Hematopoietic multipotent progenitor cell treated with erythropoietin and hydrocortisone succinate and interleukin-3 and kit ligand, for 8 days (in vitro differentiated cells): ENCODE measurements at places on chromosomes 5 and 9.
A peak's percentile ranks its signal among the peaks of the same experiment; 100 is the strongest.

DNA sequence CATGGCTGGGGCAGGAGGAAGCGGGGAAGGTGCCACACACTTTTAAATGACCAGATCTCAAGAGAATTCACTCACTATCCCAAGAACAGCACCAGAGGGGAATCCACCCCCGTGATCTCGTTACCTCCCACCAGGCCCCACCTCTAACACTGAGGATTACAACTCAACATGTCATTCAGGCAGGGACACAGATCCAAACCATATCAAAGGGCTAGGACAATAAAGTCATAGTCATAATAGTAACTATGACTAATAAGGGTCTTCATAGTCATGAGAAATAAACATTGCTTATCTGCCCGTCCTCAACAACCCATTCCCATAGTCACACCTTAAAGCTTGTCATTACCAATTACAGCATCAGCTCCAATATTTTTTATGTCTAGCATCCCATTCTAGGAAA lies 65.3 kb upstream of the SMC2 start:
- DNase-seq: no peak

GRCh38 chr5:37355161-37355560 lies 15.7 kb downstream of the NUP155 start:
- no peak for DNase-seq

GRCh38 chr9:95879591-95879990 lies 4.1 kb downstream of the ERCC6L2 start:
- no peak for DNase-seq

DNA sequence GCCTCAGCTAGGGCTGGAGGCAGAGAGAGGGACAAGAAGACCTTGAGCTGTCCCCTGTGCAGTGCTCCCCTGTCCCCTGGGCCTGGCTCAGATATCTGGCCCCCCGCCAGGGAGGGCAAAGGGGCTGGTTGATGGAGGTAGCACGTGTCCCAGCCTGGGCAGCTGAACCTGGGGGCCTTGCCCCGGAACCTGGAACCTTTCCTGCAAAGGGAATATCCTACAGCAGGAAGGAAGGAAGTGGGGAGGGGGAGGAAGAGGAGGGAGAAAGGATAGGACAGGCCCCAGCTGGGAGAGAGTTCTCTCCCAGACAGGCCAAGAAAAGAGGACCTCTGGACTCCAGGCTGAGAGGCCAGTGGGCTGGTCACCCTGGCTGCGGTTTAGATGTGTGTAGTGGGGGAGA lies 27.6 kb upstream of the PSD2 start:
- no peak for DNase-seq

- DNase-seq: no peak
Measured at GRCh38 chr9:10443181-10443867, 169.5 kb downstream of the PTPRD start.

DNA sequence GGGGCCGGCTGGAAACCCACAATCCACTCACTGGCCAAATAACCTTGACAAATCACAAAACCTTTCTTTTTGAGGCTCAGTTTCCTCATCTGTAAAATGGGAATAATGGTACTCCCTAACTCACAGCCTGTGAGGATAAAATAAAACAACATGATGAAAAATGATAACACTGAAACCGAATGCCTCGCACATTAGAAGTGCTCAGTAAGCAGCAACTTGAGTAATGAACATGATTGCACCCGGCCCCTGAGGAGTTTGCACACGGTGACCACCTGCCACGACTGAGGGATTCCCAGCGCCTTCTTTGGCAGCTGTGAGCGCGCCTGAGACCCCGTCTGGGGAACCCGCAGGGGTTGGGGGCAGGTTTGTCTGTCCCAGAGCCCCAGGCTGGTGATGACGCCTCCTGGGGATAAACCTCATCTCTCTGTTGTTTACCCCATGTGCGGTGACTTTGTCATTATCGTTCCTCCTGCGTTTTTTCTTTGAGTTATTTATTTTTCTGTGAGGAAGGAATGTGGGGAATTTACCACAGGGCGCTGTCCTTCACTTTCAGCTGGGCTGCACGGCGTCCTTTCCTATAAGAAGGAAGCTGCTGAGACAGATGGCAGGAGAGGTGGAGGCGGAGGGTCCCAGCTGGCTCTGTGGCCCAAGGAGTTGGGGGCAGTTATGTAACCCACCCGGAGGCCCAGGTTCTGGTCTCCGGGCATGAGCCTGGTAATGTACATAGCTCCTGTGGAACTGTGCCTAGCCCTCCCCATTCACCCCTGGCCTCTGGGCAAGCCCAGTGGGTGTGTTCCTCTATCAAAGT lies 3.0 kb upstream of the SYNPO start:
- no peak for DNase-seq

DNA sequence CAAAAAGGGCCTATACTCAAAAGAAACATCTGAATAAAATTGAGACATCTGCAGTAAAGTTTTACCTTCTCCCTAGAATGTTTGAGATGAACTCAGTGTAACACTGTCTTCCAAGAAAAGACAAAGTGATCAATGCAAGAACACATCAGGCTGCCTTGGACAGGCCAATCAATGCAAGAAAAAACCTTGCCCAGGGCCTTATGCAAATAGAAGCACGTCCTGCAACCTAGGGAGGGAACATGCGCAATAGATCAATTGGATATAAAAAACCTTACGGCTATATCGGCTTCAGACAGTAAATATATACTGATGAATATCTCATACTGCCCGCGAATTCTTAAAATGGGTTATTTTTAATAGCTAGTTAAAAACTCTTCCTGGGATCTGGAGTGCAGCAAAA lies 66.4 kb upstream of the POU5F2 start:
- DNase-seq: no peak

DNA sequence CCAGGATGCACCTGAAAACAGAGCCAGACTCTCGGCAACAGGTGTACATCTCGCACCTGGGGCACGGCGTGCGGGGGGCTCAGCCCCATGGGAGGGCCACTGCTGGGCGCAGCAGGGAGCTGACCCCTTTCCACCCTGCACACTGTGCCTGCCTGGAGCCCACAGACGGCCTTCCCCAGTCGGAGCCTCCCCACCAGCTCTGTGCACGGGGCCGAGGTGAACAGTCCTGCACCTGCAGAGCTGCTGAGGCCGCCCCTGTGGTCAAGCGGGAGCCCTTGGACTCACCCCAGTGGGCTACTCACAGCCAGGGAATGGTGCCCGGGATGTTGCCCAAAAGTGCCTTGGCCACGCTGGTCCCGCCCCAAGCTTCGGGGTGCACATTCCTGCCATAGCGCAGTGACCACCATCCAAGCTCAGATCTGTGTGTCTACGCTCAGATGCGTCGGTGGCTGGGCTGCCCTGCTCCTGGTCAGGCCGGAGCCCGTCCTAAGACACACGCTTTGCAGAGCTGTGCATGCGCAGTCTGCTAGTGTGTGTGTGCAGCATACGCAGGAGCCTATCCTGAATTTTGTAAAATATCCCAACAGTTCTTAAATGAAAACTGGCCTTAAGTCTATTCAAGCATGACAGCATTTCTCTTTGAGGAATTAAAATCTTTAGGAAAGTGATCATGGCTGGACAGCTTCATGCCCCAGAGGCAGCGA lies 8.4 kb upstream of the EXOC3 start:
- DNase-seq: no peak

DNA sequence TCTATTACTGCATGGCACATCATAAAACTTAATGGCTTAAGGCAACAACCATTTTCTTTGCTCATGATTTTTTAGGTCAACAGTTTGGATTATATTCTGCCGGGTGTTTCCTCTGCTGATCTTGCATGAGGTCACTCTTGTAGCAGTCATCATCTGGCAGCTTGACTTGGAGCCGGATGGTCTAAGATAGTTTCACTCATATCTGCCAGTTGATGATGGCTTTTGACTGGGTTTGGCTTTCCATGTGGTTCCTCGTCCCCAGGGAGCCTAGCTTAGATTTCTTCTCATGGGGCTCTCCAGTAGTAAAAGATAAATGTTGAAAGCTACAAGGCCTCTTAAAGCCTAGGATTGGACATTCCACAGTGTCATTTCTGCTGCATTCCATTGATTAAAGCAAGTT lies 27.4 kb downstream of the LNPEP start:
- DNase-seq: peak; percentile 90

DNA sequence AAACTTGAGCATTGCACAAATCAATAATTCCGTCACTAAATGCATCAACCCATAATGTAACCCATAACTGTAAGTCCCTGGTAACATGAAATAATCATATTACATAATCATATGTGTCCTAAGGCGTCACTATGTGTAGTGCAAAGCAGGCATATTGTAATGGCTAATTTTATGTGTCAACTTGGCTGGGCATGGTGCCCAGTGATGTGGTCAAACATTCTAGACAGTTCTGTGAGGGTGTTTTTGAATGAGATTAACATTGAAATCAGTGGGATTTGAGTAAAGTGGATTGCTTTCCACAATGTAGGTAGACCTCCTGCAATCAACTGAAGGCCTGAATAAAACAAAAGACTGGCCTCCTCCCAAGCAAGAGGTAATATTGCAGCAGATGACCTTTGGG lies 794.4 kb upstream of the ACO1 start:
- DNase-seq: no peak

DNA sequence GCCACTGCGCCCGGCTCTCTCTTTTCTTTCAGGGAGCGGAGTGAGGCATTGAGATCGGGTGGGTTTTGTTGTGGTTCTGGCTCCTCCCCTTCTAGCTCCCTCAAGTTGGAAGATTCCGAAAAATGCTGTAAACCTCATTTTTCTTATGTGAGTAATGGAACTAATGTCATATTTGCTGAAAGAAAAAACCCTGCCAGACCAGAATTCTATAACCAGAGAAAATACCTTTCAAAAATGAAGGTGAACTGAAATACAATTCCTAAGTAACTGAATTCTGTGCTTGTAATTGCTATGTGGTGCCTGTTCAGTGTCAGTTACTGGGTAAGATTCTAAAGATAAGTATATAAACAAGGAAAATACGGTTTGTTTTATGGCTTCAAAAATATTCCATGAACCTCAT lies 30.9 kb upstream of the CDK20 start:
- DNase-seq: no peak

DNA sequence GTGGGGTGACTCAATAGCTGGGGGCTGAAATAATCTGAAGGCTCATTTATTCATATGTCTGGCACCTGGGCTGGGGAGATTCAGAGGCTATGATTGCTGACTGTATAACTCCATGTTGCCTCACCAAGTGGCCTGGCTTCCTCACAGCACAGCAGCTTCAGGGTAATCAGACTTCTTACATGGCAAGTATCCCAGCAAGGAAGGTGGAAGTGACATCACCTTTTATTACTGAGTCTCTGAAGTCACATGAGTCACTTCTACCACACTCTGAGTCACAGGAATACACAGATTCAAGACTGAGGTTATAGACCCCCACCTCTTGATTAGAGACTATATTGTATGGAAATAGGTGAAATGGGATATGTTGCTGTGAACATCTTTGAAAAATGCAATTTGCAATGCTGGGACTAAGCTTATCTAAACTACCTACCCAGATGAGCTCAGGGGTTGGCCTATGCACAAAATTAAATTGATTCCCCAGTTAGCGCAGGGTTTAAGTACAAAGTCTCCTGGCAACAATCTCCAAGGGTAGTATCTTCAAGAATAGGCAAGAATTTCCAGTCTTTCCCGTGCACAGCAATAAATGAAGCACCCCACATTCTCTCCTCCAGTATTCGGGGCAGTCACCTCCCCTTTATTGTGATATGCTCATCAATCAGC lies 553.1 kb downstream of the LRRC70 start:
- DNase-seq: no peak

GRCh38 chr9:2655411-2655901 lies 33.9 kb downstream of the VLDLR start:
- no peak for DNase-seq

DNA sequence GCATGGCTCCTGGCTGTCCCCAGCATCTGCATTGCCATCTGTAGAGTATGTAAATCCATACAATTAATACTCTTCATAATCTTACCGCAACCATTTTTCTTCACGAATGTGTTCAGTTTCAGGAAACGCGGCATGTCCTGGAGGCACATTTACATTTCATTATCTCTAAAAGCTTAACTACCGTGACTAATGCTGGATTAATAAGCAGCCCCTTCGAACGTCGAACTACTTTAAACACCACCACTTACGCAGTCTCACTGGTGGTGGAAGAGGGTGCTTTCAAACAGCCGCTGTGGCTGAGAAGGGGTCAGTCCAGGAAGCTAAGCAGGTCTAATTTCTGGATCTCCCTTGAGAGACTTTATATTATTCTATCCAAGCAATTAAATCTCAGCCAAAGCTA lies 85.6 kb downstream of the C5orf15 start:
- no peak for DNase-seq

GRCh38 chr9:127971357-127972235 lies 9.2 kb downstream of the EEIG1 start:
- no peak for DNase-seq

DNA sequence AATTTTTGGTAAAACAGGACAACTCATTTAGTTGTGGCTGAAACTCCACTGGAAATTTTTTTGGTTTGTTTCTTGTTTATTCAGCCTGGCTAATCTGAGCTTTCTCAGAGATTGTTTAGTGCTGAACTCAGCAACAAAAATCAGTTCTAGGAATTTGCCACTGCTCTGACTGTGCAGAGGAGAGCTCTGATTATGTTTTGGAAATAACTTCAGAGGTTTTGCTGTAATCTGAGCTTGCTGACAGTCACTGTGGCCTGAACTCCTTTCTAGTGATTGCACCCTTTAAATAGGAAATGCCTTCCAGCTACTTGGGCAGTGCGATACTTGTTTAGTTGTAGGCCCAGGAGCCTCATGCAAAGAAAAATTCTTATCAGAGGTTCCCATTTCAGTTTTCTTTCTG lies 60.2 kb downstream of the OSTF1 start:
- no peak for DNase-seq

- no peak for DNase-seq
Measured at GRCh38 chr5:140043508-140043872, 391 bp upstream of the NRG2 start.

DNA sequence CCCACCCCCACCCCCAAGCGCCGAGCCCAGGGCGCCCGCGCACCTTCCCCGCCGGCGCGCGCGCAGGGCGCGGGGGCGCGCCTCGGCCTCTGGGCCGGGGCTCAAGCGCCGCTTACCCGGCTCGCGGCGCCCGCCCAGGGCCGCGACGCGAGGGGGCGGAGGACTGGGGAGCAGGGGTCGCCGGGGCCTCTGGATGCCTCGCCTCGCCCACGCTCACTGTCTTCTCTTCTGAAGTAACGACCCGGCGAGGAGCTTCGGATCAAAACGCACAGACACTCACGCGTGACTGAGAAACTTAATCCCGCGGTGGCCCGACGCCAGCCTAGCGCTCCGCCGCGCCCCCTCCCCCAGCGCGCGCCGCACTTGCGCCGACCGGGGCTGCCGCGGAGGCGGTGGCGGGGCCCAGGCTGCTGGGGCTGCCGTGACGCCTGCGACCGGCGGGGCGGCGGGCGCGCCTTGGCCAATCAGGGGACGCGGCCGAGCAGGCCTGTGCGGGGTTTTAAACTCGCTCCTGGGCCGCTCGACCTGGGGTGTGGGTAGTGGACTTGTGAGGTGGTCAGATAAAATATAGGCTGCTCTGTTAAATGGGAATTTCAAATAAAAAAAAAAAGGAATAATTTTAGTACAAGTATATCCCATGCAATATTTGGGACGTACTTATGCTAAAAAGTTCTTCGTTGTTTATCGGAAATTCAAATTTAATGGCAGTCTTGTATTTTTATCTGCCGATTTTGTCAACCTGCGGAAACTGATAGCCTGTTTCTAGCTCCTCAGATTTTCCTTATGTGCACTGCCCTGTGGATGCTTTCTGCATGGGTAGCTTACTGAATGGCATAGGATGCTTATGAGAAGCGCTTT lies at the start of gene MPDZ:
Gene MPDZ (minus strand): TSS at position 409 of the 858 bp plus-strand sequence. CDS start 29,377 bp downstream, outside the sequence.
- DNase-seq: peak; percentile 10

GRCh38 chr9:917730-918129 lies 58.7 kb upstream of the DMRT3 start:
- no peak for DNase-seq
